ENCODE measurements at places on chromosomes 5 and 9. TPM values are rescaled to one million over a fixed set of nuclear protein-coding genes. Genes with fewer than 3 reads are reported as not detected.

CDC20B gene
- total RNA-seq, result not detected

SERINC5 gene
- total RNA-seq, result 13.8 TPM

SLC45A2 gene
- not detected for total RNA-seq

INSL6 gene
- 0.64 TPM for total RNA-seq

LMX1B gene
- not detected for total RNA-seq

All from fibroblast of villous mesenchyme (primary cell).